ENCODE measurements at places on chromosomes 1 and 21.

DNA sequence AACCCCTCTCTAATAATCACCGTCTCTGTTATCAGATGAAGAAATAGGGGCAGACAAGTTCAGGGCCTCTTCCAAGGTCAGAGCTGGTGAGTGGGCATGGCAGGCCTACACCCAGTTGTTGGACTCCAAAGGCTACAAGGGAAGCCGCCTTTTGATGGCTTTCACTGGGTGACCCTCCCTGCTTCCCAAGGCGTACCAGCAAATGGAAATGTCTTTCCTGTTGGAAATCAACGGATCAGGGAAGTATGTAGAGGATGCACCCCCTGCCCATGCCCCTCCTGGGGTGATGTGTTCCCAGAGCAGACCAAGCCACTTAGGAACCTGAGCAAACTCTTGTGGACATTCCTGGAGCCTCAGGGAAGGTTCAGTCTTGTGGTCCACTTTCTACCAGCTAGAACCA is 47.4 kb downstream of the LGR6 start:
- no peak for DNase-seq

- DNase-seq: no peak
Measured at GRCh38 chr1:209461168-209461567, 122.3 kb upstream of the CAMK1G start.

GRCh38 chr21:45030682-45031570 is 43.5 kb upstream of the ADARB1 start:
- no peak for DNase-seq

DNA sequence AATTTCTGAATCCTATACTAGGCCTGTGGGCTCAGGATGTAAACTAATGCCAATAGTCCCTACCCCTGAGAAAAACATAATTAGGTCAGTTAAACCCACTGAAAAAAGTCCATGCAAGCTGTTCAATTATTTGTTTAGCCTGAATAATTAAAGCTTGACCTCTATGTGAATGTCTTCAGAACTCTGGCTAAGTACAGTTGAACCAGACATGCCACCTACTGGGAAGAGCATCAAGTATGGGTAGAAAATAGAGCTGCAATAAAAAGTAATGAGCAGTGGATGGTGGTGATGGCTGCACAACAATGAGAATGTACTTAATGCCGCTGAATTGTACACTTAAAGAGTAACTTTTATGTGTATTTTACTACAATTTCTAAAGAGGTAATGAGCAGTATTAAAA is 23.6 kb upstream of the SLC19A2 start:
- no peak for DNase-seq

DNA sequence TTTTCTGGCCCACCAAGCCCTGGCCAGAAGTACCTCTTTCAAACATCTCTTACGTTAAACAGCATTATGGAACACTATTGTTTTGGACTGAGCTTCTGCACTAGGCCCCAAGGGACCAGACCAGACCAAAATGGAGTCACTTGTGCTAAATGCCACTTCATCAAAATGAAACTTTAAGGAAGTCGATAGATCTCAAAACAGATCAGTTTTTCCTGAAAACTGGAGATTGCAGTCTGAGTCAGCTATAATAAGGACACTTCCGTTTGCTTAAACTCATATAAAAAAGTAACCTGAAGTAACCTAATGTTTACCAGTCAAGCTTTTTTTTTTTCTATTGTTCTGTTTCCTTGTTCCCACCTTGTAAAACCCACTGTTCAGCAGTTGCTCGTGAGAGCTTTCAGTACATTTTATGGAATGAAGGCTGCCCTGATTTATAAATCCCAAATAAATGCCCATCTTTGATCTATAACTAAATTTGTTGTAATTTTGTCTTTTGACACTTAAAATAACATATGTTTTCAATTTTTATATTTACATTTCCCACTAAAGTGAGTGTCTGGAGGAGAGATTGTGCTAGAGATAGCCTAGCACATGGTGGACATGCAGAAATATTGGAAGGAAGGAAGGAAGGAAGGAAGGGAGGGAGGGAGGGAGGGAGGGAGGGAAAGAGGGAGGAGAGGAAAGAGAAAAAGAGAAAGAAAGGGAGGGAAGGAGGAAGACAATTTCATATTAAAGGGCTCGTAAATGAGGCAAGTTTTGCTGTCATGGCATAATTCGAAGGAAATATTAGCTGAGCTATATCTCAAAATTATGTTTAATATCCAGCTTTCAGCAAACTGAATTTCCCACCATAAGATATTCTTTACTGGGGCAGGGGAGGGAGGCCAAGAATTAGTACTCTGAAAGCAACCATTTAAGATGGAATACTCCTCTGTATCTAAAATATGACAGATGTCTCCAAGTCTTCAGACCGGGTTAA is 77.0 kb upstream of the CXADR start:
- no peak for DNase-seq

DNA sequence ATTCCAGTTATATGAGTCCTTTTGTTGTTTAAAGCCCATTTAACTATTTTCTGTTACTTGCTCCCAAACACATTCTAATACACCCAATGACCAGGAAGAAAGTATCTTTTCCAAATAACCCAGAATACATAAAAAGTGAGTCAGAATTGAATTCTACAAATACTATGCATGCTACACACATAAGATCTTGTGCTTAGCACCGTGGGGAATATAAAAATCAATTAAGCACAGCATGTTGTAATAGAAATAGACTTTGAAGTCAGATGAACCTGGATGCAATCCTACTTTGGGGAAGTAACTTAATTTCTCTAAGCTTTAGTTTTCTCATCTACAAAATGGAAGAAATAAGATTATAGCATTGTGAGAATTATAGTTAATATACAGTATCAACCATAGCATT is 40.5 kb upstream of the MUTYH start:
- no peak for DNase-seq

DNA sequence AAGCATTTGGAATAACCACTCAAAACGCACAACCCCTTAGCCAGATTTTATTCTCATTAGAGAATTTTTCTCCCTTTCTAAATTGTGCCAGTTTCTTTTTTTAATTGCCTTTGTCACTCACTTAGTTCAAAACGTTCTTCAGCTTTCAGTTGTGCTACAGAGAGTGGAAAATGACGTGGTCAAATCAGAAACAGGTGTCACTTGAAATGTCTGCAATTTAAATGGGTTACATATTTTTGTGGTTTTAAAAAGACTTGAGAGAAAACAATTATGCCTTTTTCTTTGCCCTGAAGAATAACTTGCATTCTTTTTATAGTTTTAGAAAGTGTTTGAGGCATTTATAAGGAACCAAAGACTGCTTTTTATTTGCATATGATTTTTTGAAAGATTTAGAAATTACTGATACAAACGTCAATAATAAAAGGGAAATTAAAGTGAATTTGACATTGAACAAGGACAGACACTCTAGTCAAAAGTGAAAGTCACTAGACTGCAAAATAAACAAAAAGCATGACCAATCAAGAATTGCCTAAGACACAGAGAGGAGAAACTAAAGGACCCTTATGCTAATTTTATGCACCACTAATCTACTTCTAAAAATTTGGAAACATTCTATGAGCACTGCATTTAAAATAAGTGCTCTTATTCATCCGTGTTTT is 191.0 kb downstream of the TPR start:
- DNase-seq: no peak

DNA sequence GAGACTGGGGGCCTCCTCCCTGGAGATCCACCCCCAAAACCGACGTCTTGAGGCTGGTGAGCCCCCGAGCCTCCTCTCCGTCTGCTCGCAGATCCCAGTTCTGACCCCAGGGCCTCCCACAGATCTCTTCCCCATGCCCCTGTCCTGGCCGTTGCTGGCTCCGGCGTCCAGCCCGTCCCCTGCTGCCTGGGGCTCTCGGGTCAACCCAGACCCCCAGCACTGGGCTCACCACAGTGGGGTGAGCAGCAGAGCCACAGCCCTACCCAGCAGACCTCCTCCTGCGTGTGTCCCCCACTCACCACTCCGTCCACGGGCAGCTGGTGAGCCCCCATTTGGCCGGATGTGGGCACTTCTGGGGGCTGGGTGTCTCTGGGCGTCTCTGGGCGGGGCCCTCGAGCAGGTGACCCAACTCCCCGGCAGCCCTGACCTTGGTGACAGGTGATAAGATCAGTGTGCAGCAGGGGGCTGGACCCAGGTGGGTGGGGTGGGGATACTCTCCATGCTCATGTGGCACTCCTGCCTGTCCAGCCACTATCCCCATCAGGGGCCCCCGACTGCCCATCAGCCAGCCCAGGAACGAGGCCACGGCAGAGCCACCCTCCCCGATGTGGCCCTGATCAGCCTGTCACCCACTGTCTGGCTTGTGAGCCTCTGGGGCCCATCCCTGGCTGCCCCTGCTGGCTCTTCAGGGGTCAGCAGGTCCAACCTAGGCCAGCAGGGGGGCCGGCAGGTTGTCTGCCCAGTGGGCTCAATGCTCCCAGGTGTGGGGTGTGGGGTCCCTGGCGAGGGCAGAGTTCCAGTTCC is 709 bp downstream of the TNFRSF14 start:
- DNase-seq: no peak

DNA sequence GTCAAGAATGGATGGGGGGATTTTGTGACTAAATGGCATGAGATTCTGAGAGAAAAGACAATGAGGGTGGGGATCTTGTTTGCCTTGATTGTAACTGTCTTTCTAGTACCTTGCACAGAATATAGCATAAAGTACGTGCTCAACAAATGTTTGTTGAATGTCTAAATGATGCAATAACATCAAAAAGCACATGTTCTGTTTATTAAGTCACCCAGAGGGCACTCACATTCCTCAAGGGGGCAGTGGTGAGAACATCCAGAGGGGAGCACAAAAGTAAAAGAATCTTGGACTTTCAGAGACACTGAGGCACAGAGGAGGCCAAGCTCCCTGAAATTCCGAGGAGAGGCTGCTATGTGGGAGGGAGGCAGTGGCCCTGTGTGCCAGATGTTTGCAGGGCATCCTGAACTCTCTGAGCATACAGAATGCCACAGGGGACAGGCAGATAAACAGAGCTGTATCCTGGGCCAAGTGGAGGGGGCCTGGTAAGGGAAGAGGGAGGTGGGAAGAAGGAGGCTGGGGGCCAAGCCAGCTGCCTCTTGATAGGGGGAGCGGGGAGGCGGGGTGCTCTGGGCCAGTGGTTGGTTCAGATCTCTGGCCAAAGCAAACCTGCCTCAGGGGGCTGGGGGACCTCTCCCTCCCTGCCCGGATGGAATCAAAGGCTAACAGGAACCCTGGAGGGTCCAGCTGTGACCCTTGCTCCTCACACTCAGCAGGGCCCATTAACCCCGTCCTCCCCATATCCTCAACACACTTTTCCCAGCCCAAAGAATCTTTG is 6.5 kb upstream of the ATP1A2 start:
- no peak for DNase-seq

GRCh38 chr1:104121271-104121670 is 371.6 kb downstream of the AMY1C start:
- DNase-seq: no peak

DNA sequence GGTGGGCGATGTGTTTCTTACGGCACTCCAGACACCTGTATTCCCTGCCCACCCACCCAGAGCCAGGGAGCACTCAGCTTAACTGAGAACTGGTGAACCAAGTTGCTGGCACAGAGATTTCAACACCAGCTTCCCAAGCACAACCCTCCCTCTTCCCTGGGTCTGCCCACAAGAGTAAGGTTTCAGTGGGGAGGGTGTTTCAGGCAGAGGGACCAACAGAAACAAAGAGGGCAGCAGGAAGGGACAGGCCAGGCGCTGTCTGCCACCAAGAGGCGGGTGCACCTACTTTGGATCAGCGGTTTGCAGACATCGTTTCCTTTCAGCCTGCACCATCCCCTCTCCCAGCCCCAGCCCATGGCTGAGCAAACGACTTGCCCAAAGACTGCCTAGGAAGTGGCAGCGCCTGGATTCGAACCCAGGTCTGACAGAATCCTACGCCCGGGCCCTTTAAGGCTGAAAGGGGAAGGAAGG is 21.9 kb upstream of the ALDH4A1 start:
- DNase-seq: no peak

DNA sequence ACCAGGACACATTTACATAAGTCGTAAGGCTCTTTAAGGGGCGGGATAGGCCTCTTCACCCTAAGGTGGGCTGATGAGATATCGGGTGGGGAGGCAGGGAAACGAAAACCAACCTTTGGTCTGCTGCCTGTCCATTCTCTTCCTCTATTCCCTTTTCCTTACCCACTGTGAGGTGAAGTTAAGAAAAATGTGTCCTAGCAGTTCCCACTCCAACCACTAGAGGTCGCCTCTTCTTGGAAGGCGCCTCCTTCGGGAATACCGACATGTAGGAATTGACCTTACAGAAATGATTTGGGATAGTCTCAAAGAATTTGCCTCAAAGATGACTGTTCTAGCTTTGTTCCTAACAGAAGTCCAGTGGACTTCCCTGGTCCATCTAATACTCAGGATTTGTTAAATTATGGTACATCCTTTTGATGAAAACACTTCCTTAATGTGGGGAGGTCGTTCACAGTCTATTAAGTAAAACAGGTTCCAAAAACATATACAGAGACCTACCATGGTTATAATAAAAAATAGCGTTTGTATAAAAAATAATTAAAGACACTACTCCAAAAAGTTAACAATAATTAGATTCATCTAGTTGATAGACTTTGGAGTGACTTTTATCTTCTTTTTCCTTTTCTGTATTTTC is 14.1 kb downstream of the AZIN2 start:
- DNase-seq: no peak

- no peak for DNase-seq
Measured at GRCh38 chr1:185315445-185316071, 1.5 kb downstream of the IVNS1ABP start.

- DNase-seq: no peak
Measured at GRCh38 chr21:39484711-39485276, 33.0 kb downstream of the SH3BGR start.

GRCh38 chr21:38242061-38242460 is 14.7 kb upstream of the KCNJ15 start:
- no peak for DNase-seq

GRCh38 chr1:184146202-184146601 is 94.7 kb downstream of the TSEN15 start:
- no peak for DNase-seq

GRCh38 chr1:14180738-14181137 is 417.7 kb upstream of the KAZN start:
- DNase-seq: no peak

DNA sequence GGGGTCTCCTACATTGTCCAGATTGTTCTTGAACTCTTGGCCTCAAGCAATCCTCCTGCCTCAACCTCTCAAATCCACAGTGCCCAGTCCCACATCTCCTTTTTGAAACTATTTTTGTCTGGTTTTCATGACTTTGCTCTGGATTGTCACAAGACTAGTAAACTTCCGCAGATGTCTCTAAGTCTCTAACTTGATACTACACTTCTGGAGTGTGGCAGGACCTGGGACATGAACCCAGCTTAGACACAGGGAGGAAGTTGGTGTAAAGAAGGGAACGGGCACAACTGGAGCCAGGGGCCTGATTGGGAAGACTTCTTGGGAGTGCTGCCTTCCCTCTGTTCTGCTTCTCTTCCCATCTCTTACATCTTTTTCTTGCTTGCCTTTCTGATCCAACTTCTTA is 16.2 kb upstream of the DISC1 start:
- DNase-seq: no peak

GRCh38 chr1:8006037-8006963 is 19.8 kb downstream of the ERRFI1 start:
- no peak for DNase-seq

GRCh38 chr1:40599926-40600325 is 65.6 kb downstream of the RIMS3 start:
- DNase-seq: no peak
